ENCODE measurements at places on chromosomes 3 and 15. TPM values are rescaled to one million over a fixed set of nuclear protein-coding genes. Genes with fewer than 3 reads are reported as not detected.
A peak's percentile ranks its signal among the peaks of the same experiment; 100 is the strongest.

Gene P3H2
- total RNA-seq: not detected

DNA sequence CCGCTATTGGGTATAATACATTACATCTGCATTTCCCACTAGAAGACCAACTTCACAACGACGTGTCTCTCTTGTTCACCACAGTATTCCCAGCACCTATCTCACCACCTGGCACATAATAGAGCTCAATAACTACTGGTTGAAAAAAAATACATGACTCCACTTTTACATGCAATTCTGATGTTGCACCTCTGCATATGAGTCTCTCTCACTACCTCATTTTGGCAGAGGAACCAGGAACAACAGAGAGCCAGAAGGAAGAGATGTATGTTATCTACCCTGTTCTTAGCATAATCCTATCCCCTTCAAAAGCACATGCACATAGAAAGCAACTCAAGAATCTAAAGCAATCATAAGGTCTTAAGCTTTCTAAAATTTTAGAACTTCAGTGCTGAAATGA is 61.6 kb downstream of the SHQ1 start:
- DNase-seq: no peak

DNA sequence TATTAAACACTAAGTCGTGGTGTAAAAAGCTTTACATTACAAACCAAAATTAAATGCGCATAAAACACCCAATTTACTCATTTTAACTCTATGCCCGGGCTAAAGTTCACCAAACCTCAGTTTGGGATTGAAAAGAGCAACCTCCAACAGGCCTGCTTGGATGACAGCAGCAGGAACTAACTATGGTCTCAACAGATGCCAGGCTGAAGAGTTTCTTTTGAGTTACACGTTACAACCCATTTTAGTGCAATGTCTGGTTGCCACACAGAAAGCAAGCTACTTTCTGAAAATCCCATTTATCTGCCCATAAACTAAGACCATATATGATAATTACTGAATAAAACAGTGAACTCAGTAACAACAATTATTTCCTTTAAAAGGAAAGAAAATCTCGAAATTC is 2.2 kb downstream of the SATB1 start:
- DNase-seq: peak; percentile 9

Gene CCR3
- 0.55 TPM for total RNA-seq

Gene ABHD17C
- 3.6 TPM for total RNA-seq

DNA sequence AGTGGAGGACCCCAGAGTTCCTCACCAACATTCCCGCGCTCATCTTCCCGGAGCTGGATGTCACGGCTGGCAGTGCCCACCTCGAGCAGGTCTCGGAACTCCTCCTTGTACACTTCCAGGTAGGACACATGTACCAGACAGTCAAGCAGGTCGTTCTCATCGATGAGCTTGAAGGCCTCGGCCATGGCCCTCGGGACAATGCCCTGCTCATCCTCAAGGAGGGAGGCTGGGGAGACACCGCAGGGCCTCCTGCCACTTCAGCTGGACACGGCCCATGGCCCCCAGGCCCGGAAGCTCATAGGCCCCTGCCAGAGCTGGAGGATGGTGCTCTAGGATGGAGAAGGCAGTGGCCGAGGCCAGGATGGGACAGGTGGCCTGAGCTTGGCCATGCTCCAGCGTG is 5.6 kb downstream of the KIF7 start:
- DNase-seq: no peak

DNA sequence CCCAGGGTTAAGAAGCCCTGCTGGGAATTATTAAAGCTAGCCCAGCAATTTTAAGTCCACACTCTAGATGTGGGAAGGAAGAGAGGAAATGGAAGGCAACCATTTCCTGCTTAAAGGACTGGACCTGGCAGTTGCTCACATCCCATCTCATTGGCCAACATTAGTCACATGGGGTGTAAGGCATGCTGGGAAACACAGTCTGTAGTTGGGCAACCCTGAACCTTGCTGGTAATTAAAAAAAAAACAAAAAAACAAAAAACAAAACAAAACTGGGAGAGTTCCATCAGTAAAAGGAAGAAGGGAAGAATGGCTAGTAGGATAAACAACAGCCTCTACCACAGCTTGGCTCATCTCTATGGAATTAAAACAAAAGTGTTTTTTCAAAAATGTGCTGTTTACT is 136.0 kb downstream of the VGLL4 start:
- DNase-seq: no peak

- no peak for DNase-seq
Observed at GRCh38 chr3:149018247-149018646, 26.9 kb downstream of the GYG1 start.

GRCh38 chr3:105571005-105571404 is 204.3 kb downstream of the ALCAM start:
- DNase-seq: no peak

Gene BCL2A1
- total RNA-seq: 25.4 TPM

Gene LINGO1
- total RNA-seq: not detected

- DNase-seq: peak; percentile 6
Observed at GRCh38 chr3:43584043-43584826, 37.6 kb downstream of the ANO10 start.

- no peak for DNase-seq
Observed at GRCh38 chr3:147189016-147189415, 217.3 kb downstream of the ZIC4 start.

All from CD4-positive, alpha-beta memory T cell (primary cell).